KBM-7 (cell line): ENCODE measurements at places on chromosomes 2 and 18.

DNA sequence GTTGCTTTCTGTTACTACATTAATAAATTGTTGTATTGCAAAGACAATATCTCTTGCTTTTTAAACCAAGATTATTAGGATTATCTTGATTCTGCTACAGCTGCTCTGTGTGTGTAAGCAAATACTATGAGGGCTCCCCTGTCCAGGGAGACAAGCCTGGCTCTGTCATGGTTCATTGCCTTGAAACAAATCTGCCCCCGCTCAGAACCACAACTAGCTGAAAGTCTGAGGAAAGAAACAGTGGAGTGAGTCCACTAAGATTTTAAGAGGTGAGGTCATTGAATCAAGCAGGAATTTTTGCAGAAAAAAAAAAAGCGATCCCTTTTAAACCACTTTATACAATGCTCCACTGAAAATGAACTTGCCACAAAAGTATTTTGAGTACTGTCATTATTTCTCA, 30.8 kb upstream of the LRRTM4 start:
- no peak for DNase-seq

DNA sequence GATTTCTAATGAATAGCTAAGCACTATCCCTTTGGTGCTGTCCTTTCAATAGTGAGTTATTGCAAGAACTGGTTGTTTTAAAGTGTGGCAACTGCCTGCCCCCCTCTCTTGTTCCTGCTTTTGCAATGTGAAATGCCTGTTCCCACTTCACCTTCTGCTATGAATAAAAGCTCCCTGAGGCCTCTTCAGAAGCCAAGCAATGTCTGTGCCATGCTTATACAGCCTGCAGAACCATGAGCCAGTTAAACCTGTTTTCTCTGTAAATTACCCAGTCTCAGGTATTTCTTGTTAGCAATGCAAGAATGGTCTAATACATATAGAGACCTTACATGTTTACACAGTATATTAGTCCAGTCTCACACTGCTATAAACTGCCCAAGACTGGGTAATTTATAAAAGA, 15.0 kb upstream of the METTL21A start:
- no peak for DNase-seq

DNA sequence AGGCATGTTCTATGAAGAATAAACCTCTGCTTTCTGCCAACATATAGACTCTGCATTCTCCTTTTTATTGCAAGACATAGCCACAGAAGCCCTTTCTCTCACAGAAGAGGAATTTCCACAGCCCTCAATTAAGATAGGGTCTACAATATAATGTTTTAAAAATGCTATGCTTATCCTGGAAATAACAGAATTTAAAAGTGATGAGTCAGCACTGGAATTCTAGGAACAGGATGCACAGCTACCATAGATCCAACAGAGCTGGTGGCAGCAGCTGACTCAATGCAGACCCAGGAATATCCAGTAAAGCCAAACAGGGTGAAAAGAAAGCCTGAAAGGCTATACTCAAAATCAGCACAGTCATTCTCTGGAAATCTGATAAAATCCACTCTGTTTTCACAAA, 866.9 kb downstream of the TRIB2 start:
- no peak for DNase-seq

GRCh38 chr18:57959278-57959677, 84.7 kb upstream of the NEDD4L start:
- DNase-seq = peak; percentile 16

- DNase-seq = no peak
Observed at GRCh38 chr2:176105078-176105729, 1.9 kb upstream of the HOXD11 start.

- no peak for DNase-seq
Observed at GRCh38 chr2:53268086-53268485, 499.5 kb upstream of the CHAC2 start.

GRCh38 chr18:10923551-10924070, 225.8 kb downstream of the PIEZO2 start:
- no peak for DNase-seq

- no peak for DNase-seq
Observed at GRCh38 chr2:238787501-238787900, 60.4 kb upstream of the TWIST2 start.

DNA sequence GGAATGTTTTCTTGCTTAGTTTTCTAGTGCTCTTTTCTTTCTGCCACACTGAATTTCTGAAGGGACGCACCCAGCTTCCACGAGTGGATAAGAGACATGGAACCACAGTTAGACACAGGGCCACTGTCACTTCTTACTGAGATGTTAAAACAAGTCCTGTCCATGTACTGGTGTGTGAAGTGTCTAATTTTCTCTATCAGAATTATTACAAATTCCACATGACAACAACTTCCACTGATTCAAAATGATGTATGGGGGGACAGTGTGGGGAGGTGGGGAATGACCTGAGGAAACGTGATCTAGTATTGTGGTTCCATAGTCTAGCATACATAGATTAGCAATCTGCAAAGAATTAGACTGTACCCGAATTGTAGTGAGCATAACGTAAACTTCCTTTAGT, 169.6 kb downstream of the TMEM247 start:
- DNase-seq = no peak

- DNase-seq = no peak
Observed at GRCh38 chr2:176622792-176623191, 353.6 kb downstream of the MTX2 start.

DNA sequence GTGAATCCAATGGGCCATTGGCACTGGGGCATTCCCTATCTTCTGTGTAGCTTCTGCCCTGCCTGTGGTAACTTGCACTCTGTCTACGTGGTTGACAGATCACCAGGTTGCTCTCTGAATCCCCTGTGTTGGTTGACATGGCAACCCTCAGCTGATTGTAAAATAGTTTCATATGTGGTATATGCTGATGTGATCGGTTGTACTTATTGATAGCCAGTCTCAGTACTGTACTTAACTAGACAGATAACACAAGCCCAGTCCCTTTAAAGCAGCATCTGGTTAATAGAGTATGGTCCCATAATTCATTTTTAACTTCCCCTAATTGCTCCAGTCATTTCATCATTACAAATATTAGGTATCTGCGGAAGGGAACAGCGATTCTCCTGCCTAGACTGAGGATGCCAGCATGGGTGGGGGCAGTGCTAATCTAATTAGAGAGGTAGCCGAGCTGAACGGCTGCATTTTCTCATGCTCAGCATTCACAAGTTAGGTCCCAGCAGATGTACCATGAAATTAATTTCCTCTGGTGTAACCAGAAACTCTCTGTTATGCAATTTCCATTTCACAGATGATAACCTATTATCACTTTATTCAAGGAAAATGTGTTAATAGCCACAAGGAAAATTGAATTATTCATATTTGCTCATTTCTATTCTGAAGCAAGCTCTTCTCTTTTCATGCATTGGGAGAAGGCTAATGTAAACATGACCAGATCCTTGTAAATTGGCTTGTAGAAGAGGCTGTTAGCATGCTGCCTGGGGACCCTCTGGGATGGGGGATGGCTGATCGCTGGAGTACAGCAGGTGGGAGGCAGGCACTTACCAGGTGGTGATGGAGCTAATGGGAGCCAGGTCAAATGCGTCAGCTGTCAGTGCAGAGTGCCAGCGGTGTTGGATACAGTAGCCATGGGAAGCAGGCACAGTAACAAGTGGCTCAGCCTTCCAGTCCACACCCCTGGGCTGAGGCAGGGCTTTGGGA, 608.3 kb downstream of the GALR1 start:
- DNase-seq = no peak

- no peak for DNase-seq
Observed at GRCh38 chr2:214069254-214069653, 341.6 kb upstream of the VWC2L start.

DNA sequence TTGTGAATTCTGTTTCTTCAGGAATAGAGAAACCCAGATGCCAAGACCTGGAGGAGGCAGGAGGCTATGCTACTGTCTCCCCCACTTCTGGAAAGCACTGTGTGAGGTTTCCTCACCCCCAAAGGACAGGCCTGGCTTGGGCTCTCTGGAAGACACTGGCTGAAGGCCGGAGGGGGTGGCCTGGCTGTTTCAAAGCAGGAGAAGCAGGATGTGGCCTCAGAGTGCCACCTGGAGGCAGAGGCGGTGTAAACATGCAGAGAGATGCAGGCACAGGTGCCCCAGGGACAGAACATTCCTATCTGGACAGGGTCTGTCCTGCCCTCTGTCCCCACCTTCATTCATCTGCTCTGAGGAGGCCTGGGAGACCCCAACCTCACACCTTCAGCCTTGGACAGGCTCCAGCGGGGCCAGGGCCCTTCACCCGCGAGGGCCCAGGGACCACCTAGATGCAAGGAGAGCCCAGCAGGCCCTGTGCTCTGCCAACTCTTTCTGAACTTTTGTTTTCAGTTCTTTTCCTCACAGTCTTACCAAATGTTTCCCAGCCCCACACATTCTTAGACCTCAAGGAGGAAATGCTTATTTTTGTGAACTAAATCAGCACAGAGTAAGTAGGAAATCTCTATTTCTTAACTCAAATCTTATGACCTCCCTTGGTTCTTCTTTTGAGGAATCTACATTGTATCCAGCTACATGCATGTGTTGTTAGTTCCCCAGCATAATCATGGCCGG, 79.2 kb downstream of the LONRF2 start:
- DNase-seq = peak; percentile 41

DNA sequence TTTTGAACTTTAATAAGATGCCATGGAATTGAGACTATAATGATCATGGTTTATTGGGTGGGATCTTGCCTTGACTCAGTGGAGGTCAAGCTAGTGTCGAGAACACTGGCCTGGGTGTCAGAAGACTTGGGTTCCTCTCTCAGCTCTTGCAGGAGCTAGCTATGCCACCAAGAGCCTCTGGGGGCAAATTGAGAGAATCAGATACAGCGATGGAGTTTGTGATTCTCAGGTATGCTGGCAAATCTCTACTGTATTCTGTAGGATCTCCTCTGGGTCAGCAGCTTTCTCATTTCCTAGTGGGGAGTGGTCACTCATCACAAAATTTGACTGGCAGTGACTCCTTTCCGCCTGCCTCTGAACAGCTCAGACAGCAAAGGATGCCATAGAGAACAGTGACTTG, 477.0 kb downstream of the RNF144A start:
- no peak for DNase-seq

GRCh38 chr18:44568342-44568741, 112.3 kb upstream of the SETBP1 start:
- DNase-seq = no peak

DNA sequence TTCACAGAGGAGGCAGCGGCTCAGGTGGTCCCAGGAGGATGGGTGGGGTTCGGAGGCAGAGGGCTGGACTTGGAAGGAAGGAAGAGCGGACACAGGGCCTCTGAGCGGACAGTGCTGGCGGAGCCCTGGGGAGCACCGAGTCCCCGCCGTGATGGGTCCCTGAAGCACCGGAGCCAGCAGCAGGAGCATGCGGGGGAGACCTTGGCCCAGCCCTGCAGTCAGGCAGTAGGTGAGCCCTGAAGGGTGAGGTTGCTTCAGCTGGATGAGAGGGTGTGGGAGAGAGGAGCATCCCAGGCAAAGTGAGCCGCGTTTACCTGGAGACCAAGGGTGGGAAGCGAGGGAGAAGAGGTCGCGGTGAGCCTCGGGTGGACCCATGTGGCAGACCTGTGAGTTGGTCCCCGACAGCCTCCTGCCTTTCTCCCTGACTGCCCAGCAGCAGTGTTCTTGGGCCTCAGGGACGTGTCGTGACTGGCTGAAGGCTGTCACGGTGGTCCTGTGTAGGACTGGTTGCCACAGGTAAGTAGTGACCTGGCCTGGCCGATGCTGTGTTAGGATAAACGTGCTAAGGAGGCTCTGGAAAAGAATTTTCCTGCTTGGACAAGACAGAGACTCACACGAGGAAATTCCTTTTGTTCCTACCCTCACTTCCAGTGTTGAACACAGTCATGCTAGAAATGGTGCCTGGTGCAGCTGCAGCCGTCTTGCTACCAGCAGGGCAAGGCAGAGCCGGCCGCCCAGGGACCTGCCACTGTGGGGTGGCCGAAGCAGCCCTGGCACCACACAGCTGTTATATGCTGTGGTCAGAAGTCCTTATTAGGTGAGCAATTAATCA, 73.0 kb downstream of the RRM2 start:
- no peak for DNase-seq

DNA sequence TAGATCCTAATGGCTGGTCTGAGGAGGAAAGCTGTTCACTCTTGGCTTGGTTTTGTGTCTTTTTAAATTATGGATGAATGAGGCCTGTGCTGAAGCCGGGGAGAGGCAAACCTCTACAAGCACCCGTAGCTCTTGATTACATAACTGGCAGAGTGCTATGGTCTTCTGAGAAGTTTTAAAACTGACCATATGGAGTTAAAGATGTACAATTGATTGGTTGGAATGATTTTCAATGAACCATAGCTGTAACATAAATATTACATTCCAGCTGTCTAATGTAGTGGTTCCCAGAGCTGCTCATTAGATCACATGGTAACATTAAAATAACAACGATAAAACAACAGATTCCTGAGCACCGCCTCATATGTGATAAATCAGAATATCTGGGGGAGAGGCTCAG, 71.1 kb upstream of the MAP4K3 start:
- no peak for DNase-seq

- no peak for DNase-seq
Observed at GRCh38 chr18:7603259-7604000, 36.3 kb downstream of the PTPRM start.

- no peak for DNase-seq
Observed at GRCh38 chr2:73984203-73984921, at the start of gene TET3. TET3 (plus strand) TSS chr2:73984910; CDS start chr2:73986404, 1,494 bp downstream.

DNA sequence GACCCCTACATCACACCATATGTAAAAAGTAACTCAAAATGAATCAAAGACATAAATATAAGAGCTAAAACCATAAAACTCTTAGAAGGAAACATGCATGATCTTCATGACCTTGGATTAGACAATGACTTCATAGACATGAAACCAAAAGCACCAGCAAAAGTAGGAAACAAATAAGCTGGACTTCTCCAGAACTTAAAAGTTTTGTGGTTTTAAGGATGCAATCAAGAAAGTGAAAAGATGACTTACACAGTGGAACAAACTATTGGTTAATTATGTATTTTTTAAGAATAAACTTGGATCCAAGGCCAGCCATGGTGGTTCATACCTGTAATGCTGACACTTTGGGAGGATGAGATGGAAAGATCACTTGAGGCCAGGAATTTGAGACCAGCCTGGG, 150.2 kb downstream of the GALNT1 start:
- no peak for DNase-seq

DNA sequence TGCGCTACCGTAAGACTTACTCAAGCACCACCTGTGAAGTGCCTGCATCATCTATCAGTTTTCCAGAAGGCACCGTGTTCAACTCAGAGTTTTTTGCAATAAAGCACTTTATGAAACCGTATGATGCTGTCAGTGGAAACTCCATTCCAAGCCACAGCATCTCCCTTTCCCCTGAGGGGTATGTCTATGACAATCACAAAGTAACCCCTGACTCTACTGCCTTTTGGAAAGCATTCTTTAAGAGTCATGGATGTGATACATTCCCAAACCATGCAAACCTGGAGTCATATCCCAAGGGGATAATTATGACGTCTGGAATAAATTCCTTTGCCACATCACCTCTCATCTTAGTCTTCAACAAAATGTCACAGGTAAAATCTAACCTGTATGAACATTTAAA, 39.2 kb downstream of the UNC50 start:
- no peak for DNase-seq

DNA sequence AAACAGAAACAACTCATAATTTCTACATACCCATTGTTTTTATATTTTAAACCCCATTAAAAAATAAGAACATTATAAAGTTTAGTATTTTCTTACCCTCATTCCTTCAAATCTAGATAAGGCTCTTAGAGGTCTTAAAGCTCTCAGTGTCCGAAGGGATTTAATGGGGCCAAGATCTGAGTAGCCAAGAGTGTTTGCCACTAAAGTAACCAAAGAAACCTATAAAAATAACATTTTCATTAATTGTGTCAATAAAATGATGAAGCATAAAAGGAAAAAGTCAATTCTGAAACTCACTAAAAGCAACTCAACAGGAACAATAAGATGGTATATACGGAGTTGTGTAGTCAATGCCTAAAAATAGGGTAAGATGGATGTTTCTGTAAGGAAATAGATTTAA, 105.4 kb upstream of the SCN1A start:
- no peak for DNase-seq
